Activated gamma-delta T cell treated with Interleukin-2 at 50 U/mL for 16 hours (primary cell): ENCODE measurements at places on chromosomes 2 and 18.

DNA sequence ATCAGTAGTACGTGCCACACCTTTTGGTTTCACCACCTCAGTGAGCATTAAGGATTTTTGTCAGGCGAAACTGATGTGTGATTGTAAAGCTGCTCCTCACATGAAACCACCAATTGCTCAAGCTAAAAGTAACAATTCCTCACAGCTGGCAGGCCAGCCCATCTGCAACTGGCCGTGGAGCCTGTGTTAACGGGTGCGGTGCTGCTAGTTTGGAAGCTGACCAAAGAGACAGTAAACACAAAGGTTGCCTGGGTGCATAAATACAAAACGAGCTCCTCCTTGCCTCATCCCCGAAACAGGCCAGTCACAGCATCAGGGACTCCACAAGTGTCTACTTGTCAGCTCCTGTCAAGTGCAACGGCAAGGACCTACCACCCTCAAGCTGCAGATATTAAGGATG lies 32.0 kb downstream of the LGALSL start:
- no peak for DNase-seq

- DNase-seq: no peak
These were observed 188.5 kb downstream of the EIPR1 start for GRCh38 chr2:3189076-3189591.

DNA sequence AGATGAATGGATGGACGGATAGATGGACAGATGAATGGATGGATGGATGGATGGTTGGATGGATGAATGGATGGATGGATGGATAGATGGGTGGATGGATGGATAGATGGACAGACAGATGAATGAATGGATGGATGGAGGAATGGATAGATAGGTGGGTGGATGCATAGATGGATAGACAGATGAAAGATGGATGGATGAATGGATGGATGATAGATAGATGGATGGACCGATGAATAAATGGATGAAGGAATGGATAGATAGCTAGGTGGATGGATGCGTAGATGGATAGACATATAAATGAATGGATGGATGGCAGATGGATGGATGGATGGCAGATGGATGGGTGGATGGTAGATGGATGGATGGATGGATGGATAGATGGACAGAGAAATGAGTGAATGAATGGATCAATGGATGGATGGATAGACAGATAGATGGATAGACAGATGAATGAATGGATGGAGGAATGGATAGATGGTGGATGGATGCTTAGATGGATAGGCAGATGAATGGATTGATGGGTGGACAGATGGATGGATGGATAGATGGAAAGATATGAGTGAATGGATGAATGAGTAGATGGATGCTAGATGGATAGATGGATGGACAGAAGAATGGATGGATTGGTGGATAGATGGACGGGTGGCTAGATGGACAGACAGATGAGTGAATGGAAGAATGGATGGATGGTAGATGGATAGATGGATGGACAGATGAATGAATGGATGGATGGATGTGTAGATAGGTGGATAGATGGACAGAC lies 167.9 kb downstream of the TRIM43 start:
- no peak for DNase-seq

GRCh38 chr2:60553495-60554073 lies at the start of gene BCL11A:
BCL11A (minus strand) TSS chr2:60553654; CDS start chr2:60553270, 384 bp downstream.
- no peak for DNase-seq

GRCh38 chr18:51711298-51711889 lies 513.9 kb upstream of the MEX3C start:
- DNase-seq: no peak

- no peak for DNase-seq
These were observed 45.9 kb downstream of the PNO1 start for GRCh38 chr2:68203587-68203986.

- DNase-seq: no peak
These were observed 615 bp downstream of the AKAIN1 start for GRCh38 chr18:5196253-5197031.
